Neural crest cell (in vitro differentiated cells): ENCODE measurements at places on chromosomes 5 and 9. TPM values are rescaled to one million over a fixed set of nuclear protein-coding genes. Genes with fewer than 3 reads are reported as not detected.

- no peaks in the 10 kb centered on the region for H3K4me1 ChIP-seq
- peaks cover 13% of the 10 kb centered on the region for H3K36me3 ChIP-seq
- no peak overlapping the region for H3K4me3 ChIP-seq
- no peaks in the 10 kb centered on the region for H3K27me3 ChIP-seq
- no peak overlapping the region for H3K27ac ChIP-seq
- no peak for DNase-seq
These were observed 115.6 kb downstream of the TTC39B start for GRCh38 chr9:15191378-15191777.

GRCh38 chr9:5361326-5362010, 21.8 kb upstream of the RLN1 start:
- no peak overlapping the region for H3K27ac ChIP-seq
- DNase-seq, result no peak
- no peaks in the 10 kb centered on the region for H3K27me3 ChIP-seq

Gene MOCS2
- total RNA-seq, result 28.8 and 29.3 TPM in 2 replicates

DNA sequence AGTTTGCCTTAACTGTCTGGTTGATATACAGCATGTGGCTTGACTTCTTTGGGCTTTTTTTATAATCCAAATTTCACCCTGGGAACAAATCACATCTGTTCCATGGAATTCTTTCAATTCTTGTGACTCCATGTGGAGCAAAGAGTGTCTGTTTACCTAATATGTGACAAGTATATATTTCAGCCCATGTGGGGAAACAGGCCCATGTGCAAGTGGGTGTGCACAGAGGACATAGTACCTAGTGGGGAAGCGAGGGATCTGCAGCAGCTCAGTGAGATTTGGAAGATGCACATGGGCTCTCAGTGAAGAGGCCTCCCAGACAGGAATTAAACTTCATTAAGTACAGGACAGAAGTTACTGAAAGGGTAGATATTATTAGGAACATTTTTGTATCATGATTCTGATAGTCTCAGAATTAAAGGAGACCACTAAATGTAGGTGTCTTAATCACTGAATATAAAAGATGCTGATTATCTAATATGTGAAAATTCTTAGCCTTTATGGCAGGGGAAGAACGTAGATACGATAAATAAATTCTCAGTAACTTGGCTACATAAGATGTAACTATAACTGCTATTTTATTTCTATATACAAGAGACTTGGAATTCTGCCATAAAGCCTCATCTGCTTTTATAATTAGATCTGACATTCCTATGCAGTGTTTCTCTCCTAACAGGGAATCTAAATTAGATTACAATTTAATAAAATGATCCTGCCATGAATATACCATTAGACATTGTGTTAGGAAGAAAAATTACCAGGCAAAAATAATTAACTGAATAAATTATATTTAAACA, 181.2 kb downstream of the SLC12A2 start:
- H3K36me3 ChIP-seq, result peaks cover 27% of the 10 kb centered on the region
- H3K4me1 ChIP-seq, result peaks cover 12% of the 10 kb centered on the region
- no peaks in the 10 kb centered on the region for H3K27me3 ChIP-seq
- H3K27ac ChIP-seq, result no peak overlapping the region
- no peak overlapping the region for H3K4me3 ChIP-seq

Gene DNAI1
- total RNA-seq, result 1.5 and 1.9 TPM in 2 replicates

DNA sequence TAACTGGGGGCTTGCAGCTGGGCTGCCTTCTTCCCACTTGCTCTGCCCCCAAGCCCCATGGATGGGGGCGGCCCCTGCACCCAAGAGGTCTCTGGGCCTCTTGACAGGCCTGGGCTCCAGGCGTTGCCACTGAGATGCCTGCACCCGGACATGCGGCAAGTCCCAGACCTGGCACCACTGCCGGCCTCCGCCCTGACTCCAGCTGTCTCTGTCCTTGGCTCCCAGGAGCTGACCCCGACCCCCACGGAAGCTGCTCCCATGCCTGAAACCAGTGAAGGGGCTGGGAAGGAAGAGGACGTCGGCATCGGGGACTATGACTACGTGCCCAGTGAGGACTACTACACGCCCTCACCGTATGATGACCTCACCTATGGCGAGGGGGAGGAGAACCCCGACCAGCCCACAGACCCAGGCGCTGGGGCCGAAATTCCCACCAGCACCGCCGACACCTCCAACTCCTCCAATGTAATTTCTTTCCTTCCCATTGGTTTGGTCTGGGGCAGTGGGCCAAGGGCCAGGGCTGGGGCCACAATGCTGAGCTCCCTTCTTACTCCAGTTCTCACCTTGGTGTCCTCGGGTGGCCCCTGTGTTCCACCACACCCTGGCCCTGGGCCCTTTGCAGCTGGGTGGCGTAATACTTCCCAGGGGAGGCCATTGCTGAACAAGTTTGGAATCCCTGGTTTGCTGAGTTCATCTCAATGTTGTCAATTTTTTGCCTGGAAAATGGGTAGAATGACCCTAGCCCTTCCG, 88.6 kb downstream of the COL5A1 start:
- DNase-seq, result no peak
- no peaks in the 10 kb centered on the region for H3K36me3 ChIP-seq
- H3K4me3 ChIP-seq, result no peak overlapping the region
- no peaks in the 10 kb centered on the region for H3K27me3 ChIP-seq
- no peaks in the 10 kb centered on the region for H3K4me1 ChIP-seq

Gene SLC34A3
- total RNA-seq, result not detected in 2 replicates

DNA sequence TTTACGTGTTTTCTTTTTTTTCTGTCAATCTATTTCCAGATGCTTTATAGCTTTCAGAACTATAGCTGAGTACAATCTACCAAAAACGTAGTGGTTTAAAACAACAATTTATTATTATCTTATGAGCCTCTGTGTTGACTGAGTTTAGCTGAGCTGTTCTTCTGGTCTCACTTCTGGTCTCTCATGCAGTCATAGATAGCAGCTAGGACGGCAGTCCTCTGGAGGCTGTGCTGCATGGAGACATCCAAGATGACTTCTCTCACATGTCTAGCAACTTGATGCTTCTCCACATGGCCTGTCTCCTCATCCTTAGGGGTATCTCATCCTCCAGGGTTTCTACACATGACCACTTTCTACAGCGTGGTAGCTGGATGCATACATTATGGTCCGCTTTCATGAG, 22.0 kb upstream of the RAD23B start:
- H3K27me3 ChIP-seq, result no peaks in the 10 kb centered on the region
- H3K4me1 ChIP-seq, result peaks cover 16% of the 10 kb centered on the region
- no peak for DNase-seq
